Chondrocyte (in vitro differentiated cells): ENCODE measurements at places on chromosomes 3 and 15. TPM values are rescaled to one million over a fixed set of nuclear protein-coding genes. Genes with fewer than 3 reads are reported as not detected.

The MGA gene
- total RNA-seq: 38.0 to 39.4 TPM (median 38.3 TPM) in 3 replicates

GRCh38 chr3:186374376-186374775, 12.3 kb upstream of the DGKG start:
- DNase-seq: no peak
- H3K4me3 ChIP-seq: no peak overlapping the region
- no peak overlapping the region for H3K27ac ChIP-seq
- H3K27me3 ChIP-seq: peaks cover 67% of the 10 kb centered on the region

GRCh38 chr3:191290311-191291025, 38.7 kb upstream of the CCDC50 start:
- H3K27ac ChIP-seq: no peak overlapping the region
- no peak overlapping the region for H3K4me3 ChIP-seq
- H3K4me1 ChIP-seq: peaks cover 6% of the 10 kb centered on the region
- H3K36me3 ChIP-seq: no peaks in the 10 kb centered on the region

- peaks cover 5% of the 10 kb centered on the region for H3K4me1 ChIP-seq
- H3K27me3 ChIP-seq: no peaks in the 10 kb centered on the region
- H3K4me3 ChIP-seq: no peak overlapping the region
- no peak for DNase-seq
Measured at GRCh38 chr3:148202386-148202785, 495.3 kb upstream of the AGTR1 start.

DNA sequence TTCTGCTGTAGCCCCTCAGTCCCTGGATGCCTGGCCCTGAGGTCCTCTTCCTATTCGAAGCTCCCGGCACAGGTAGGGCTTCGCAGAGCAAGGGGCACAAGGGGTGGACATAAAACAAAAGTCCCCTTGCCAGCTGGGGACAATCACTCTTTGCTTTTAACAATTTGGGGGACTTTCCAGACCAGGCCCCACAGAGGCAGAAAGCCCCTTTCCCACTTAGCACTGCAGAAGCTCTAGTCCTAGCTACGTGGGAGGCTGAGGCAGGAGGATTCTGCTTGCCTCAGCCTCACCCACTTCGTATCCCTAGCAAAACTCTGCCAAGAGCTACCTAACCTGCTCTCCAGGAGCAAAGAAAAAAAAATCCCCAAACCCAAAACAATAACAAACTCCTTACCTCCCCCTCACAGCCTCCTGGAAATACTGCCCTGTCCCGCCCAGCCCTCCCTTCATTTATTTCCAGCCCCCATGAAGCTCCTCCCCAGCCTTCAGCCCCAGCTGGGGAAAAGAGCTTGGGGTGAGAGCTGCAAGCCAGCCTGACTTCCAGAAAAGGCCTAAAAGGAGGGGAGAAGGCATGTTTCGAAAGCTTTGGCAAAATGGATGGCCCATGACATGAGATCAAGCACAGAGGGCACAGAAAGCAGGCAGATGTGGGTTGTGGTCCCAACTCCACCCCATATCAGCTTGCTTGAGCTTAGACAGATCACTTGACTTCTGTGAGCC, at the start of gene CIDEC:
CIDEC (minus strand) TSS at position 424 of the 720 bp plus-strand sequence. CDS start 1,767 bp downstream, outside the sequence.
- H3K4me3 ChIP-seq: no peak within 1 kb of the TSS
- H3K27ac ChIP-seq: no peak within 1 kb of the TSS
- H3K36me3 ChIP-seq: no peaks in the 10 kb centered on the region
- no peaks in the 10 kb centered on the region for H3K27me3 ChIP-seq

GRCh38 chr3:152662157-152662556, 172.8 kb upstream of the P2RY1 start:
- H3K27ac ChIP-seq: no peak overlapping the region
- H3K4me3 ChIP-seq: no peak overlapping the region
- no peaks in the 10 kb centered on the region for H3K36me3 ChIP-seq
- no peak for DNase-seq
- H3K27me3 ChIP-seq: no peaks in the 10 kb centered on the region
